ENCODE measurements at places on chromosomes 12 and 14.

GRCh38 chr12:78249578-78249977 is 418.9 kb downstream of the NAV3 start:
- no peak for DNase-seq

- no peak for DNase-seq
Observed at GRCh38 chr14:69269381-69269780, 9.4 kb downstream of the GALNT16 start.

DNA sequence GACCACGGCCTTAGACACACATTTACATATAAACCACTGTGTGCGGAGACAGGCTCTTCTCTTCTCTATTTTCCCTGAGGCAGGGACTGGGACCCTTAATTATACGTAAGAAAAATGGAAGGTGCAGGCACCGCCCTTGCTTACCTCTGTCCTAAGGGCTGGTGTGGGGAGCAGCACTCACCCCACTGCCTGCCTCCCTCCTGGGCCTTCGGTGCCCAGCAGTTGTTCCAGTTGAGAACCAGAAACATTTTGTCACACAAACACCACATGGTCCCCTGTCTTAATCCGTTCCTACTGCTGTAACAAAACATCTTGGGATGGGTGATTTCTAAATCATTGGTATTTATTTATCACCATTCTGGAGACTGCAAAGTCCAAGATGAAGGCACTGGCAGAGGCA is 192.7 kb upstream of the DIO3 start:
- DNase-seq: no peak

DNA sequence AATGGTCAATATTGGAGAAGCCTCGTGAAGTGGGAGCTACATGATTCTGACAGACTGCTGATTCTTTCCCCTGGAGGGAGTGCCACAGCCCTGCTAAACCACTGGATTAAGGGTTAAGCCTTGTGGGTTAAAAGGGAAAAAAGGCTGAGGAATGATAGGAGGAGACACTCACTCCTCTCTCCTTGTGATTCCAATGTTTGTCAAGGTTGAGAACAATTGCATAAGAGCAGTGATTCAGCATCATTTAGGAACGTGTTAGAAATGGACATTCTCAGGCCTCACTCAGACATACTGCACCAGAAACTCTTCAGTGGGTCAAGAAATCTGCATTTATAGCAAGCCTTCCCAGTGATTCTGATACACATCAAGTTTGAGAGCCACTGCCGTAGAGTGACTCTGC is 87.8 kb upstream of the GZMB start:
- no peak for DNase-seq

GRCh38 chr12:89821896-89822295 is 113.3 kb upstream of the ATP2B1 start:
- no peak for DNase-seq

DNA sequence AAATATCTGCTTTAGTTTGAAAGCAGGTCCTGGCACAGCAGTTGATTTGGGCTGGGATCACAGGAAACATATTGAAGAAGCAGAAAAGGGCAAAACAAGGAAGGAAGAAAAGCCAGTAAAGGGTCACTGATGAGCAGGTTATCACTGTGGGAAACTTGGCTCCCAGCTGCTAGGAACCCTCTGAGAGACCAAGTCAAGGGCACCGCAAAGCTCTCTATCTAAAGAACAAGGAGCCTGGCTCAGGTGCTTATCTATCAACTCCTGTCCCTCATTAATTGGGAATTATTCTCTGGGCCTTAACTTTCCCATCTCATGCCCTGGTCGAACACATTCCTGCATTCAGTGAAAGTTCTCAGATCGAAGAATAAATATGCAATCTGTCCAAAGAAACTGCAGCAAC is 450.9 kb upstream of the RPL10L start:
- no peak for DNase-seq

DNA sequence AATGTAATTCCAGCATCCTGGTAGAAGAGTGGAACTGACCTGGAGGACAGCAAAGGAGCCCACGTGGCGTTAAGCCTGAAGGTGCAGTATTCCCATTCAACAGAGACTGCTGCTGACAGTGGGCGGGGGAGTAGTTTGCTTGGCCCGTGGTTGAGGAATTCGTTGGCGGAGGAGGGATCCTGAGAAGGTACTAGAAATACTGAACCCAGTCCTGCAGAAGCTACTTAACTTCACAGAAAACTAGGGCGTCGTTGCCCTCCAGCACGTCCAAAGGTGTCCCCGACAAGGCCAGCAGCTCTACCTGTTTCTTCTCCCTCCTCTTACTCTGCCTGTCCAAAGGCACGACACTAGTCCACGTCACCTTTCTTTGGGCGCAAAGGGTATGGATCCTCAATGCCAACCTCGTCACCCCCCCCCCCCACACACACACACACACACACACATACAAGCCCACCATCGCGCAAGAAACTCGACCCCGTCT is 303 bp downstream of the PUS7L start:
- DNase-seq: no peak

DNA sequence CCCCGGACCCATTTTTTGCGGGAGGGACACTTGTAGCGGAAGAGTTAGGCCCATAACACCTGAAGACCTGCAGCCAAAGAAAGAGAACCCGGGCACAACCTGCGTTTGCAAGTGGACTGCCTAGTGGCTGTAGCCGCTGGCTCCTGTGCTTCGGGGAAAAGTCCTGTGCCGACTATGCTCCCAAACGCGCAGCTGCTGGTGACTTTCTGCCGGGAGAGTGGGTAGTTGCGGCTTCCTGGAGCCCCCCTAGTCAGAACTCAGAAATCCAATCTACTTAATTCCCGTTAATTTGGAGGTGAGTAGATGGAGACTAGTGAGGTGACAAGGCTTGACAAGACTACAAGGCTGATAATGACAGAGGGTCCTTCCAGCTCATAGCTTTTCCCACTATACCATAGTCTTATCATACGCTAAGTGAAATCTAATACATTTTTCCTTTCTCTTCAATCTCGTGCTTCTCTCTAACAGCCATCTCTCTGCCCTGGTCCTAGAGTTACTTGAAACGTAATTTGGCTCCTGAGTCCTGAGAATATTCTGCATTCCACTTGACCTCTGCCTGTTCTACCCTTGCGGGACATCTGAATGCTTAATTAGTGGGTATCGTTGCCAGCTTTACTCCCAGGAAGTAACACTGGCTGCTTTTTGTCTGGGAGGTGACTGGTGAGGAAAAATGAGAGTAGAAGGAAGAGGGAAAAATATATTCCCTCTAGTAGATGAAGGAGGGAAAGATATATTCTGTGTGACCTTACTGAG is 556 bp downstream of the MTHFD1 start:
- no peak for DNase-seq

GRCh38 chr14:61602003-61602732 is 93.1 kb upstream of the HIF1A start:
- DNase-seq: no peak

DNA sequence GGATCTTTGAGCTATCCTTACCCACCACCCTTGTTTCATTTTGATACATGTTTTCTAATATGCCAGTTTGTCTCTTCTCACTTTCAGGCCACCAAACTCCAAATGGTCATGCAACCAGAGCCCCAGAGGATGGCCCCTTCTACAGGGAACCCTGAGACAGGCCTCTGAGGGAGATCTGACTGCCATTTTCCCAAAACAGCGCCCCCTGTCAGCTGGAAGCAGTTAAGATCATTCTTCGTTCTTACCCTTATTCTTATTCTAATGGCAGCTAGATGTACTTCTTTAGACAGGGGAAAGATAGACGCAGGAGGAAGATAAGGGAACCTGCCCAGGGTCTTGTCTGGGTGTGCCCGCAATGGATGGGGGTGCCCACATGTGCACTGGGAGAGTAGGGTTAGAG is 38.4 kb downstream of the C12orf56 start:
- no peak for DNase-seq

DNA sequence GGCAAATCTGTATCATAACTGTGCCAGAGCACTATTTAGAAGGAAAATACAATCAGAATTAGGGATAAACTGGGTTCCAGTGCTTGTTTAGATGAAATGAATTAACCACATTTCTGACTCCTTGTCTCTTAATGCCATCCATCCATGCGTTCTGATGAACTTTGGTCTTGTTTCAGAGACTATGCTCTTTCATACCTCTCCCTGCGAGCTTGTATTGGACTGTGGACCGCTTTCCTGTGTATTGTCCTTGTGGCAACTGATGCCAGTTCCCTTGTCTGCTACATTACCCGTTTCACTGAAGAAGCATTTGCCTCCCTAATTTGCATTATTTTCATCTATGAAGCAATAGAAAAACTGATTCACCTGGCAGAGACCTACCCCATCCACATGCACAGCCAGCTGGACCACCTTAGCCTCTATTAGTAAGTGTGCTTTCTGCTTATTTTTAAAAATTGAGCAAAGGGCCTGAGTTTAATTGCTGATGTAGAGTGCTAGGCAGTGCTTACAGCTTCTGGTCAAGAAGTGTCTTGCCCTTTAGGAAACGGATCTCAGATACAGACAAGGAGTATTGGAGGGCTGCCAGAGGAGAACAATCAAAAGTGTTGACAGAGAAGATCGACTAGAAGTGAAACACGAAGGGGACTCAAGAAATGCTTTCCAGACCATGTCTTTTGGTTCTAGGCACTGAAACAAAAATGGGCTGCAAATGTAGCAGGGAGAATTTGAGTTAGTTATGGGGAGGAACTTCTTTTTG is 46.7 kb downstream of the SLC4A8 start:
- no peak for DNase-seq

DNA sequence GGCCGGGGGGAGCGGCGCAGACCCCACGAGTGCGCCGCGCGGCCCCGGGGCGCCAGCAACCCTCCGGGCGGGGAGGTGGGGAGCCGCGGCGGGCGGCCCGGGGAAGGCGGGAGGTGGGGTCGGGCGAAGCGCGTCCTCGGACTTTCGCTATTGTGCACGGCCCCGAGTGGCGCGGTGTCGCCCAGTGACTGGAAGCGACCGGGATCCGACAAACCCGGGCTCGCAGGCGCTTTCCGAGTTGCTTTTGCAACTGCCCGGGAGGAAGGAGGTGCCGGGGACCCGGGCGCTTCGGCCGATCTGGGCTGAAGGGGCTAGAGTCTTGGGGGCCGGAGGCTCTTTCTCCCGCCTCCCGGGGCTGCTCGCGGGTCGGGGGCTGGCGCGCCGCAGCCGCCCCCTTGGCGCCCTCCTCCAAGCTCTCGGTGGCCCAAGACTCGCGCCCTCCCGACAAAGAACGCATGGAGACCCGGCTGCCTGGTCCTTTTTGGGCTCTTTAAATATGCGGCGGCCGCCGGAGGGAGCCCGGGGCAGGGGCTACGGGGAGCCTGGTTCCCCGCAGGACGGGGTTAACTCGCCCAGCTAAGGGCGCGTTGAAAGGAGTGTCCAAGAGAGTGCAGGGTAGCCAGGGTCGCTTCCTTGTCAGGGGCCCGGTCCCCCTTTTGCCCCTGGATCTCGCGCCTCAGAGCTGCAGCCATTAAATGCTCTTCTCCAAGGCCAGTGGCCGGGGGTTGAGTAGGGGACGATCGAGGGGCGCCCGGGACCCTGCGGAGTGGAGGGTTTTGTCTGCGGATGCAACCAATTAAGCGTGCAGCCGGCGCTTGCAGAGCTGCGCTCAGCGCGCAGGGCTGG is 1.4 kb downstream of the HMGA2 start:
- no peak for DNase-seq

GRCh38 chr14:65302571-65303189 is 109.8 kb upstream of the FUT8 start:
- DNase-seq: no peak

- DNase-seq: no peak
Observed at GRCh38 chr14:54593860-54594259, 26.9 kb downstream of the SAMD4A start.

- no peak for DNase-seq
Observed at GRCh38 chr14:89256283-89256682, 160.8 kb downstream of the FOXN3 start.
